ENCODE measurements at places on chromosomes 5 and 9. TPM values are rescaled to one million over a fixed set of nuclear protein-coding genes. Genes with fewer than 3 reads are reported as not detected.

Gene ENTR1
- 42.0 TPM for total RNA-seq

Gene IL33
- 15.8 TPM for total RNA-seq

Gene CTNND2
- not detected for total RNA-seq

Gene IRF1
- total RNA-seq, result 13.7 TPM

Gene STC2
- total RNA-seq, result 4.3 TPM
